ENCODE measurements at places on chromosomes 6 and 20.

- no peak for DNase-seq
Measured at GRCh38 chr20:41714030-41714429, 95.9 kb upstream of the CHD6 start.

GRCh38 chr20:51461306-51461705 is 81.2 kb downstream of the NFATC2 start:
- no peak for DNase-seq

- no peak for DNase-seq
Measured at GRCh38 chr20:24194143-24194542, 205.6 kb upstream of the GGTLC1 start.

GRCh38 chr6:128763599-128764300 is 119.2 kb upstream of the LAMA2 start:
- DNase-seq = no peak

DNA sequence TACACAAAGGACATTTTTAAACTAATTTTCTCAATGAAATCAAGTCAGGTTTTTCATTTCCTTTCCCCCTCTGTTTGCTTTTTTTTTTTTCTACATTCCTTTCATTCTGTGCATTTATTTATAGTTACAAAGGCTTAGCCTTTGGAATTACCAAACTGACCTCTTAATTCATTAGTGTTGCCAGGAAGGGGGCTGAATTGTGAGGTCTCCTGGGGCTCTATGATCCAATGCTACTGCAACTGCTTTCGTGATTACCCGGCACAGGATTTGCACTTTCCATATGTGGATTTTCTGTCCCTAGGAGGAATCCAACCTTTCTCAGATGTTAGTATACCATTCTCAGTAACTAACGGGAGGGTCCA is 35.3 kb downstream of the NEDD9 start:
- no peak for DNase-seq

GRCh38 chr6:49300443-49300842 is 162.6 kb downstream of the MMUT start:
- DNase-seq = no peak

DNA sequence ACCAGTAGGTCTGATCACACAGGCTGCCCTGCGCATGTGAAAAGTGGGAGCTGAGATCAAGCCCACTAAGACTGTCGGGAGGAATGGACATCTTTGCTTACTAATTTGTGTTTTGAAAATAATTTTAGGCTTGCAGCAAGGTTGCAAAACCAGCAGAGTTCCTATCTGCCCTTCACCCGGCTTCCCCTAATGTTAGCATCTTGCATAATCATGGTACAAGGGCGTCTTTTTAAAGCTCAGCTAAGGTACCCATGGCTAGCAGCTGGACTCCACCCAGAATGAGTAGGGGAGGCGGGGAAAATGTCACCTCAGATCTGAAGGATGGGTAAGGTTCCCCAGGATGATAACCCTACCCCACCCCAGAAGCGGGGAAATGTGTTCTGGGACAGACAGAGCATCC is 25.3 kb upstream of the BMP7 start:
- DNase-seq = no peak
